ENCODE measurements at places on chromosomes 6 and 20. TPM values are rescaled to one million over a fixed set of nuclear protein-coding genes. Genes with fewer than 3 reads are reported as not detected.

DNA sequence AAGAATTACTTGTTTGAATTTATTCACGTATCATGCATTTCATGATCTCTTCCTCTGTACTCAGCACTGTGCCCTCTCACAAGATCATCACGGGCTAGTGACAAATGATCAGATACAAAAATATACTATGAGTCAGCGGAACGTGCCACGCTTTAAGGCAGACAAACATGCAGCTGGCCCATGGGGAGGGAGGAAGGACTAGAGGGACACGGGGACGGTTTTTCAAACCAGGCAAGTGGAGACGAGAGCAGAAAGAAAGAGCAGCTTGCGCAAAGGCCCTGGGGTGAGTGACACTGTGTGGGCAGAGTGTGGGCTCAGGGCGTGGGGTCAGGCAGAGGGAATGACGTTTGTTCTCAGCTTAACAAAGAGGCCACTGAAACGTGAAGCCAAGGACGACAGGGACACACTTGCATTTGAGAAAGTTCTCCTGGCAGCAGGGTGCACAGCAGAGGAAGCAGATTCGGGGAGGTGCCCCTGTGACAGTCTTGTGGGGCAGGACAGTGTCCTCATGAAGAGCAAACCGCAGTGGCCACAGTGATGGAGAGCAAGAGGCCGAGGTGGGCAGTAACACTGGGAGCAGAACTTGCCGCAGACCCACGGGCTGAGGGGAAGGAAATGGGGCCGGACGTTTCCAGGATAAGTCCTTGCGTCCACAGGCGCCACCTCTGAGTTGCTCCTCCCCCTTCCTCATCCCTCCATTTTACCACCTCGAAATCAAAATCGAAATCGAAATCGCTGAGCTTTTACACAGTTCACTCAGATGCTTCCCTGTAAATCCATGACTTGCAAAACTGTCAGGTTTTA lies 6.9 kb upstream of the RPS6KA2 start:
- DNase-seq: no peak

DNA sequence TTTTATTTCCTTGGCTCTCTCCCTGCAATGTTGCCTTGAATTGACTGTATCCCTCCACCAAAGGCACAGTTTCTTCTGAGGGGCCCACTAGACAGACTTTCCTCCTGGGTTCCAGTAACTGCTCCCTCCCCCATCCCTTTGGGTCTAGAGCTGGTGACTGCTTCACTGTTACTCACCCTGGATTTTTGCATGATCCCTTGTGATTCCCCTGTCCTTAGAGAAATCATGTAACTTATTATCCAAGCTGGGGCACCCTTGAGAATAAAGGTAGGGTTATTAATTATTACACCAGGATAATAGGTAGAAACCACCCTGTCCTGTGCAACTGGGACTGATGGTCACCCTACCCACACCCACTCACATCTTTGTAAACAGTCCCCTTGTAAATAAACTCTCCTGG lies 67.5 kb upstream of the FYN start:
- DNase-seq: no peak

DNA sequence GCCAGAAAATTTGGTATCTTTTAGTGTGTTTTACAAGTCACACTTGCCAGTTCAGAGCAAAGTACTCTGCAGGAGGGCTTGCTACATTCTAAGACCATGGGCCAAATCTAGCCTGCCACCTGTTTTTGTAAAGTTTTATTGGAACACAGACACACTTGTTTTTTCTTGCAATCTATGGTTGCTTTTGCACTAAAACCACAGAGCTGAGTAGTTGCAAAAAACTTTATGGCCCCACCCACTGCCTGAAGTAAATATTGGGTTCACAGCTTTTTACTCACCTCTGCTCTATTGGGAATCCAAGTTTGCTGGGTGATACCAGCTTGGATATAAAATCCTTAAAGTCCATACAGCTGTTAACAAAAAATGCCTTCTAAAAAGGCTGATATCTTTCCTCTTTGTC lies 109.0 kb downstream of the ZFP64 start:
- no peak for DNase-seq

GRCh38 chr6:36862164-36862847 lies 12.3 kb downstream of the PPIL1 start:
- DNase-seq: no peak

DNA sequence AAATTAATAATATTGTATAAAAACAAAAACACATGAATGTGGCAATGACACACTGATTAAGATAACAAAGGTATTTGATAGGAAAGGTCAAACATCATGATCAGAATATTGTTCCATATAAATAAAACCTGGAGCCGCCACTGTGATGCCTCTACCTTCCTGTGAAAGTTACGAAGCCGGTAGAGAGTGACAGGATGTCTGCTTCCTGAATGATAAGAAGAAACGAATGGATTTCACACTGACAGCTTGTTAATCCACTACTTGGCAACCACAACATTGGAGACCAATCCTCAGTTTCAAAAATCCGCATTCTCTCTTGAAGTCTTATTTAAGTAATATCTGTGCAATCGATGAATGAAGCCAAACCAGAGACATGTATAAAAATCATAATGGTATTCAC lies 315.1 kb downstream of the HDGFL1 start:
- no peak for DNase-seq

DNA sequence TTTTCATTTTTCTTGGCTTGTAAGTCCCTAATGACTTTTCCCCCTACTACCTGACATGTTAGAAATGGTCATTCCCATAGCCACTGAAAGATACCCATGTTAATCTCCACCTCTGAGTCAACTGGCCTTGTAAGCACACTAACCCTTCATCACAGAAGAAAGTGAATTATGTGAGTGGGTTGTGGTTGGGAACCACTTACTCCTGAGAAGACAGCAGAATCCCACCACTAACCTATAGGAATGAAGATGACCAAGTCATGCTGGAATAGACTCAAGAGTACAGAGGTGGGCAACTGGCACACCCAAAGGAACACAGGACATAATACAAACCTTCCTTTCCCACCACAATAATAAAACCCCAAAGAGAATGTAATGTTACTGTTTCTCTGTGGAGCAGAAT lies 30.1 kb downstream of the RAMACL start:
- DNase-seq: no peak

GRCh38 chr6:78589436-78589835 lies 277.9 kb upstream of the IRAK1BP1 start:
- DNase-seq: no peak

DNA sequence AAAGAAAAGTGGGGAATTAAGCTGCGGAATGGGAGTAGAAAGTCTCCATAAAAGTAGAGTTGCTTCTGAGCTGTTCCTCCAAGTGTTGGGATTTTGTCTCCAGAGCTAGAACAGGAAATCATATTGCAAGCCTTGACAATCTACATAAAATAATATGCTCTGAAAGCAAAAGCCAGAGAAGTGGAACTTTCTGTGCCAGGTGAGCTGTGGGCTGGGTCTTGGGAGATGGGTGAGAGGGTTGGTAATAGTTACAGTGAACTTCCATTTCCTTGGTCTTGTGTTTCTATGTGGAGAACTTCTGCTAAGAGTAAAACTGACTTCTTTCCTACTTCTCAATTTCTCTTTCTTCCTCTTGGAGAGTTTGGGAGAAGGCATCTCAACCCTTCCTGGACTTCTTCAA lies 6.3 kb upstream of the HMGN4 start:
- no peak for DNase-seq

- DNase-seq: no peak
These were observed 60.4 kb upstream of the GFRAL start for GRCh38 chr6:55266896-55267295.

GRCh38 chr20:5932796-5933195 lies 17.5 kb downstream of the TRMT6 start:
- no peak for DNase-seq

DNA sequence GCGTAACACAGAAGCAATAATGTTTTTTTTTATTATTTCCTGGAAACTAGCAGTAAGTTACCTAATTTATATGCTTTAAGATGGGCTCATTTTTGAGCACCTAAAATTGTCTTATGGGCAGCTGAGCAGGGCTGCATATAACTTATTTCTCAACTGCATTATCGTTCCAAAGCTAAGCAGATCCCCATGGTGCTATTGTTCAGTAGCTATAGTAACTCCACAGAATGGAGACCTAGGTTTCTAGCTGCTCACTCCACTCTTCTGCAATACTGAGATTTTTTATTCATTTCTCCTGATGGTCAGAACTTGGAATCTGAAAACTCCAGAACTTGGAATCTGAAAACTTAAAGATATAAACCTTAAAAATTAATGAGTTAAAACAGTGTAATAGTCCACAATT lies 18.7 kb downstream of the CRISP1 start:
- DNase-seq: no peak

The FRK gene
- total RNA-seq: 4.8 TPM

The REM1 gene
- 3.2 TPM for total RNA-seq

The SLC17A1 gene
- not detected for total RNA-seq

The LAMA5 gene
- total RNA-seq: 70.4 TPM

The PNISR gene
- 57.3 TPM for total RNA-seq

All from left cardiac atrium (tissue), 4 donors.